ENCODE measurements at places on chromosomes 4 and X.

DNA sequence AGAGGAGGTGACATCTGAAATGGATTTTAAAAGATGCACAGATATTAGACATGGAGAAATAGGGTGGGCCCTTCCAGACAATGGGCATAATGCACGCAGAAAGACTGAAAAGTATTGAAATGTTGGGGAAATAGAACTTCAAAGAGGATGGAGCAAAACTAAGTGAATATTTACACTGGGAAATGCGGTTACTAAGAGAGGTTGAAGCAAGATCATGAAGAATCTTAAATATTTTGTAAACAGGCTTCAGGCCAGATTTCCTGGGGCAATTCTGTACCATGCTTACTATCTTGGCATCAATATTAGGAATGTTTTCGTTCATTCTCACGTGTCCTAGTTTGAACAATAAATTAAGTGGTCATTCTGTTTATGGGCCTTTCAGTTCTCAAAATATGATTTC is 216.3 kb downstream of the ADAMTS3 start:
- DNase-seq = no peak

- no peak for DNase-seq
Measured at GRCh38 chr4:180407275-180407885, 1835.8 kb upstream of the TENM3 start.

GRCh38 chr4:152992027-152992426 is 55.9 kb downstream of the FHDC1 start:
- DNase-seq = no peak

DNA sequence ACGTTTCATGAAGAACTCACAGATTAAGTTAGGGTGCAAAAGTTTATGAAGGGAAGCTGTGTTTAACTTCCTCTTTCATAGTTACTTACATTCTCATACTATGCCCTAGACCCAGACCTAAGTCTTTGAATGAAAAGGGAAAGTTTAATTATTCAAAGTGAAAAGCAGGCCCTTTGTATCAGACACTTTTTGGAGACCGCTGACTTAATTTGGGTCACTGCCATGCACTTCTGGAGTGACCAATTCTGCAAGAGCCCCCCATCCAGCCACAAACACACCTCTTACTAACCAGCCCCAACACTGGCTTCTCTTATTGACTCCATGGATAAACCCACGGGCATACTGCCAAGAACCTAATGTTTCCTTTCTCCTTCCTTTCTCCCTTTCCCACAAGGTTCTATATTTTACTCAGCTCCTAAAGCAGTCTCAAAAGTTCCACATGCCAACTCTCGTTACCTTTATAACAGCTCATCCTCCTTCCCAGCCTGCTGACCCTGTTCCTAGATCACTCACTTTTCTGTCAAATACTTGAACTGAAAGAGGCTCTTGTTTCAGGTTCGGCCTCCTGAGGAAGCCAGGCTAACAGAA is 34.5 kb downstream of the ABCE1 start:
- DNase-seq = no peak

DNA sequence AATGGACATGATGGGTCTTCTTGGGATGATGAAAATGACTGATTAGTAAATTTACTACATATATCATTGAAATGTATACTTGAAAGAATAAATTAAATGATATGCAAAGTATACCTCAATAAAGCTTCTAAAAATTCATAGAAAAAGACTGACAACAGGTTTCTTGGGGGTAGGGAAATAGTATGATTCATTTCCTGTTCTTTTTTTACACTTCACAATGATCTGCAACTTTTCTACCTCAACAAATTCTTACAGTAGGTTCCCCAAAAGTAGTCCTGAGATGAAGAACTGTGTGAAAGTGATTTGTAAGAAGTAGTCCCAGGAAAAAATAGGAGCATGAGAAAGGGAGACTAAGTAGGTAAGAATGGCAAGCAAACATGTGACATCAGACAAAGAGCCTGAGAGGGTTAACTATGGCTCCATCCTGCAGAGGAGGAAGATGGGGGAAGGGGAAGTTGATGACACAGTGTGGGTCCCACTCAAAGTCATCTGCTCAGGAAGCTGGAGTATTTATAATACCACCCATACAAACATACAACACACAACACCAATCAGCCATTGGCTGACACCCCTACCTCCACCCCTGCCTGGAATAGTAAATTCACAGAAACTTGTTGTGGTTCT is 73.9 kb downstream of the ARHGAP6 start:
- no peak for DNase-seq

DNA sequence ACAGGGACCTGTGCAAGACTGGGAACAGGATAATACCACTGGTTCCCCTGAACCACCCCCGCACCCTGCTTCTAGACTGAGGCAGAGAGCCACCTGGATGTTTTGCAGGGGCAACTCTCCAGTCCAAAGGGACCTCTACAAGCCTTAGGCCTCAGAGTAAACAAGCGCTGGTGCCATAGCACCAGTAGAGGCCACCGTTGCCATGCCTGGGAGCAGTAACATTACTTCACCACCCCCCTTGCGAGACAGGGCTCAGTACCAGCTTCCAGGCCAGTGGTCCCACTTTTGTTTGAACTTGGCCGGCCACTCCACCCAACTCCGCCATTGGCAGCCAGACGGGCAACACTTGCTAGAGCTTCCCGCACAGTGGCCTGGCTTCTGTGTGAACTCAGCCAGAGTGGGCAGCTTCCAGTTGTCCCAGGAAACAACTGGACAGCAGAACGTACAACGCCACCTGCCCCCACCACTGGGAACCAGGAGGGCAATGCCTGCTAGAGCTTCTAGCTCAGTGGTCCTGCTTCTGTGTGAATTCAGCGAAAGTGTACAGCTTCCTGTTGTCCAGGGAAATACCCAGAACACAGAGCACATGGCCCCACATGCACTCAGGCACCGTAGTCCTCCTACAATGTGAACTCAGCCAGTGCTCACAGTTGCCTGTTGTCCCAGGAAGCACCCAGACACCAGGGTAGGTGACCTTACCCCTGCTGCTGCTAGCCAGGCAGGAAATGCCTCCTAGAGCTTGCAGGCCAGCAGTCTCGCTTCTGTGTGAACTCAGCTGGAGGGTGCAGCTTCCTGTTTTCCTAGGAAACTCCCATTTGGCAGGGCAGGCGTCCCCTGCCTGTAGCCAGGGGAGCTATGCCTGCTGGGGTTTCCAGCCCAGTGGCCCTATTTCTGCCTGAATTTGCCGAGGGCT is 39.9 kb upstream of the PCDH19 start:
- no peak for DNase-seq

- DNase-seq = no peak
Measured at GRCh38 chr4:6002926-6003325, 15.3 kb downstream of the C4orf50 start.

- no peak for DNase-seq
Measured at GRCh38 chrX:45274576-45274975, 73.9 kb upstream of the DIPK2B start.

- DNase-seq = no peak
Measured at GRCh38 chrX:24014388-24015018, 12.5 kb downstream of the KLHL15 start.

DNA sequence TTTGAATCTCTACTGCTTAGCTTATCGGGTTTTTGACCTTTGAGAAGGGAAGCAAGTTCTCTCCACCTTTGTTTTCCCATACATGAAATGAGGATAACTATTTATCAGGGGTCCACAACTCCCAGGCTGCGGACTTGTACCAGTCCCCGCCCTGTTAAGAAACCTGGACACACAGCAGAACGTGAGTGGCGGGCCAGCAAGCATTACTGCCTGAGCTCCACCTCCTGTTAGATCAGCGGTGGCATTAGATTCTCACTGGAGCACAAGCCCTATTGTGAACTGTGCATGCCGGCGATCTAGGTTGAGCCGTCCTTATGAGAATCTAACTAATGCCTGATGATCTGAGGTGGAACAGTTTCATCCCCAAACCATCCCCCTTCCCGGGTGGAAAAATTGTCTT is 579.5 kb downstream of the GALNTL6 start:
- no peak for DNase-seq

DNA sequence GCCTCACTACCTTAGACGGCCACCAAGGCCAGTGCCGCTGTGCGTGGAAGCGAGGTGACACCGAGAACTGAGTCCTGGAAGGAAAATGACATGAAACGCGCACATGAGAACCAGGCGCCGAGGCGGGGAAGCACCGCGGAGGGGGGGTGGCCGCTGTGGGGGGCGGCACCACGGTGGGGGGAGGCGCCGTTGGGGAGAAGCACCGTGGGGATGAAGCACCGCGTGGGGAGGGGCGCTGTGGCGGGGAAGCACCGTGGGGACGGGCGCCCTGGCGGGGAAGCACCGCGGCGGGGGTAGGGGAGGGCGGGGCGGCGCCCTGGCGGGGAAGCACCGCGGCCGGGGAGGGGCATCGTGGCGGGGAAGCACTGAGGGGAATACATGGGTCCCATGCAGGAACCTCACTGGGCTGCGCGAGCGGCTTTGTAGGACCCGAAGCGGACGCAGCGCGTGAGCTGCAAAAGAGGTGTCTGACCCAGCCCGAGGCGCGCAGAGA is 28.0 kb downstream of the PPP2R3B start:
- DNase-seq = no peak
